ENCODE measurements at places on chromosomes 1 and 21. TPM values are rescaled to one million over a fixed set of nuclear protein-coding genes. Genes with fewer than 3 reads are reported as not detected.
A peak's percentile ranks its signal among the peaks of the same experiment; 100 is the strongest.

- no peaks in the 10 kb centered on the region for H3K36me3 ChIP-seq
- no peak overlapping the region for H3K27ac ChIP-seq
- DNase-seq, result no peak
- H3K4me3 ChIP-seq, result no peak overlapping the region
Measured at GRCh38 chr1:218983848-218984247, 189.8 kb upstream of the LYPLAL1 start.

- no peak for DNase-seq
- no peak overlapping the region for H3K4me3 ChIP-seq
- H3K27ac ChIP-seq, result no peak overlapping the region
- peaks cover 16% of the 10 kb centered on the region for H3K36me3 ChIP-seq
- H3K27me3 ChIP-seq, result peaks cover 8% of the 10 kb centered on the region
Measured at GRCh38 chr1:6028042-6028850, 17.4 kb upstream of the KCNAB2 start.

- no peak for DNase-seq
- H3K4me1 ChIP-seq, result no peaks in the 10 kb centered on the region
- no peak overlapping the region for H3K4me3 ChIP-seq
- H3K27me3 ChIP-seq, result no peaks in the 10 kb centered on the region
Measured at GRCh38 chr21:27756191-27756590, 789.3 kb upstream of the ADAMTS5 start.

DNA sequence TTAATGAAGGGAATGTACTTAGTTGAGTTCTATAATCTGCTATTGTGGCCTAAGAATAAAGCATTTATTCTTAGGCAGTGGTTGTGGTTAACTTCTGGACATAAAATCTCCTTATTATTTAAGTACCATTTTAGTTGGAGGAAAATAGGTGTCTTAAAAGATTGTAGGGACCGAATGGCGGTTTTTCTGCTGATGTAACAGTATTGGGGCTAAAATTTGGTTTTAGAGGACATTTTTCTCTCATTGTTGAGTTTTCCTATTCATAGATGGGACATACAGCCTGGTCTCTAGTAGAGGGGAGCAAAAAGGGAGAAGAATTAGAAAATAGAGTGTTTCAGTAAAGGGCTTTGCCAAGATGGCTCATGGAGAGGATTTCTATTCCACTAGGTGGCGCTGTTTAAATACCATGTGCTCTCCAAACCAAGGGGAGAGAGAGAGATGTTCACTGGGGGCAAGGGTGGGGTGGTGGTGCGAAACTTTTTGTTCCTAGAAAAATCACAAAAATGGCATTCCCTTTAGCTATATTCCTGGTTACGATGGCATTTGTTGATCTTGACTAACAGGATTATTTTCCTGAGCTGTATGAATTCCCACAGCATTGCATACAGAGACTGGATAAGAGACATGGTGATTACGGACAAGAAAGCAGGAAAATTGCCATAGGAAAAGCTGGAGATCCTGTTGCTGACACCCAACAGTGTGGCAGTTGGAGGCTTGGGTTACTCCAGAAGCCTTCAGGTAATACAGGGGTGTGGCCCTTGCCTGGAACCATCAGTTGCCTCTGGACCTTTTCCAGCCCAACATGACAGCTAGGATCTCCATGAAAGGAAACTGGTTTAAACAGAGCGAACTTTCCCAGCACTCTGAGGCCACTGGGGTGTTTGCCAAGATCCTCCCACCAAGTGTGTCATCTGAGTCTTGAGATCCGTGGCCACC lies 18.2 kb upstream of the FCGR2A start:
- no peak overlapping the region for H3K27ac ChIP-seq
- no peak overlapping the region for H3K4me3 ChIP-seq
- H3K36me3 ChIP-seq, result no peaks in the 10 kb centered on the region
- DNase-seq, result peak; percentile 79
- H3K4me1 ChIP-seq, result no peaks in the 10 kb centered on the region

DNA sequence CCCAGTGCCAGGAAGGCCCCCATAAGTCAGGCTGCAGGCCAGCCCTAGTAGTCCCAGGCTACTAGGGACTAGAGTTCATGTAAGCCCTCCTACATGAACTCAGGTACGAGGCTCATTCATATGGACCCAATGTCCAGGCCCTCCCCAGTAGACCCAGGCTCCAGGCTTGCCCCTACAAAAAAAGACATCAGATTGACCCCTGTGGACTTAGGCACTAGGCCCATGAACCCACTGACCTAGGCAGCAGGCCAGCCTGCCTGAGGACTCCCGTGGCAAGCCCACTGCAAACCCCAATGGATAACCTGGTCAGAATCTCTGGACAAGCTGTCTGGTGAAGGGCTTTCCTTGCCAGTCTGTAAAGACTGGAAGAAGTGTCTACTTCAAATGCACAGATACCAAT lies 51.2 kb downstream of the TNNI3K start:
- no peaks in the 10 kb centered on the region for H3K27me3 ChIP-seq
- peaks cover 3% of the 10 kb centered on the region for H3K36me3 ChIP-seq
- no peaks in the 10 kb centered on the region for H3K4me1 ChIP-seq
- H3K27ac ChIP-seq, result no peak overlapping the region
- H3K4me3 ChIP-seq, result no peak overlapping the region
- DNase-seq, result no peak

DNA sequence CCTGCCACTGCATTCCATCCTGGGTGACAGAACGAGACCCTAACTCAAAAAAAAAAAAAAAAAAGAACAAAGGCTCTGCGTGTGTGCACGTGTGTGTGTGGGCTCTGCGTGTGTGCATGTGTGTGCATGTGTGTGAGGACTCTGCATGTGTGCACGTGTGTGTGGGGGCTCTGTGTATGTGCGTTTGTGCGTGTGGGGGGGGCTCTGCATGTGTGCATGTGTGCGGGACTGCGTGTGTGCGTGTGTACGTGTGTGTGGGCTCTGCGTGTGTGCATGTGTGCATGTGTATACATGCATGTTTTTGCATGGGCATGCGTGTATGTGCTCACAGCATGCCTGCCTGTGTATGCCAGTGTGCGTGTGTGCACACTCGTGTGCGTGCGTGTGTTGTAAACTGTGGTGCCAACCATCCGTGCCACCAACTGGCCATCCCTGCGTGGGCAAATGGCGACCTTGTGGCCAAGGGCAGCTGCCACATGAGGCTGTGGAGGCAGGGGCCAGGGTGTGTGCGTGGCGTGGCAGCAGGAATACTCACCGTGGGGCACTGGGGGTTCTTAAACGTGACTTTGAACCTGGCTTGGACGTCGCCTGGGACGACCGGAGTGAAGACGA lies 26.8 kb upstream of the TMEM52 start:
- H3K36me3 ChIP-seq, result peaks cover 3% of the 10 kb centered on the region
- H3K4me1 ChIP-seq, result peaks cover 18% of the 10 kb centered on the region
- H3K27ac ChIP-seq, result no peak overlapping the region
- DNase-seq, result no peak

GRCh38 chr1:109282497-109282951 lies 421 bp downstream of the PSRC1 start:
- H3K4me3 ChIP-seq, result peak overlapping the region; percentile 59
- peak overlapping the region; percentile 96 for H3K27ac ChIP-seq
- peaks cover 47% of the 10 kb centered on the region for H3K4me1 ChIP-seq

- peaks cover 2% of the 10 kb centered on the region for H3K27me3 ChIP-seq
- H3K4me3 ChIP-seq, result no peak overlapping the region
- no peak overlapping the region for H3K27ac ChIP-seq
- H3K36me3 ChIP-seq, result peaks cover 13% of the 10 kb centered on the region
Measured at GRCh38 chr21:45416620-45417019, 11.7 kb downstream of the COL18A1 start.

GRCh38 chr1:55320891-55321290 lies 105.7 kb upstream of the USP24 start:
- H3K36me3 ChIP-seq, result no peaks in the 10 kb centered on the region
- H3K4me3 ChIP-seq, result no peak overlapping the region
- no peaks in the 10 kb centered on the region for H3K4me1 ChIP-seq
- H3K27me3 ChIP-seq, result no peaks in the 10 kb centered on the region

DNA sequence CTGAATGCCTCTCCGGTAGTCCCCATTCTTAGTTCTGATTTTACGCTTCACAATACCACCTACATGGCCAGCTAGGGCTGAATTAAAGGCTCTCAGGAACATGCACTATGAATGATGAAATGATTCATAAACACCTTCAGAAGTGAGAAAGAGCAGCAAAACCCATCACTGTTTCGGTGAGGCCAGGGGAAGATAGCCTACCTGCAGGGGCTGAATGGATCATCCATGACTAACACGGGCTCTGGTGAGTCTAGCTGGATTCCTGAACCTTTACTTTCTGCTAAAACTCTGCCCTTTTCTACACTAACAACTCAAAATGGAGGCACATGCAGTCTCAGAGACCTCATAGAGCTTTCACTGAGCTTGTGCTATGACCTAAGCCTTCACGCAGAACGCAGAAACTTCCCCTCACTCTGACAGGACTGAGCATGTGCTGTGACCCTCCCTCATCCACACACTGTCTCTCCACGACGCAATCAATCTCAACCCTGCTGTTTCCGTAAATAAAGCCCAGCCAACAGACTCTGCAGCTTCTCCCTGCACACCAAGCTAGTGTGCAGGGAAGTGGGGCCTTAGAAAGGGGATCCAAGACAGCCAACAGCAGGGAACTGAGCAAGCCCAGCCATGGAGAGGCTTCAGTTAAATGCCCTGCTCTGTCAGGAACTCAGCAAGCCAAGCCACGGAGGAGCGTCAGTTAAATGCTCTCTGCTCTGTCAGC lies 207.8 kb downstream of the SLC45A1 start:
- peak overlapping the region; percentile 88 for H3K27ac ChIP-seq
- DNase-seq, result peak; percentile 93
- peak overlapping the region; percentile 49 for H3K4me3 ChIP-seq
- peaks cover 9% of the 10 kb centered on the region for H3K4me1 ChIP-seq

- no peak overlapping the region for H3K4me3 ChIP-seq
- H3K36me3 ChIP-seq, result no peaks in the 10 kb centered on the region
- DNase-seq, result no peak
- H3K27ac ChIP-seq, result peak overlapping the region; percentile 50
Measured at GRCh38 chr1:8061210-8061609, 35.1 kb upstream of the ERRFI1 start.

DNA sequence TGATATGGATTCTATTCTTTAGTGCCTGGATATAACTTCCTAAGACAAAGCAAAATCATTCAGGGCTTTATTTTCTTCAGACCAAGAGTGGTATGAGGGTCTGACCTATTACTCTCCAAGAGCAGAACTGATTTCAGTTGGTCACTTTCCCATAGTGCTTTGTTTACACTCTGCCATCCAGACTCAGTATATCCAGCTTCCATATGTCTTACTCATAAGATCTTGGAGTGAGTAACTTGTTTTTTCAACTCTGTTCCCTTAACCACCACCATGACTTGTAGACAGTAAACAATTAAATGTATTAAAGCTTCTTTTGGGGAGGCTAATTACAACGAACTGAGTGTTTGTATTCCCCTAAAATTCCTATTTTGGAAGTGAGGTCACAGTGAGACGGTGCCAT lies 83.4 kb downstream of the USP24 start:
- H3K36me3 ChIP-seq, result peaks cover 30% of the 10 kb centered on the region
- no peaks in the 10 kb centered on the region for H3K4me1 ChIP-seq
- no peak overlapping the region for H3K27ac ChIP-seq
- no peak for DNase-seq

- H3K36me3 ChIP-seq, result no peaks in the 10 kb centered on the region
- no peak overlapping the region for H3K27ac ChIP-seq
- H3K27me3 ChIP-seq, result no peaks in the 10 kb centered on the region
- no peaks in the 10 kb centered on the region for H3K4me1 ChIP-seq
- DNase-seq, result no peak
- H3K4me3 ChIP-seq, result no peak overlapping the region
Measured at GRCh38 chr1:185996211-185996610, 262.0 kb downstream of the HMCN1 start.

- H3K36me3 ChIP-seq, result no peaks in the 10 kb centered on the region
- H3K4me3 ChIP-seq, result no peak overlapping the region
- H3K27ac ChIP-seq, result no peak overlapping the region
- no peak for DNase-seq
- H3K27me3 ChIP-seq, result no peaks in the 10 kb centered on the region
- H3K4me1 ChIP-seq, result no peaks in the 10 kb centered on the region
Measured at GRCh38 chr1:215055281-215055935, 27.1 kb upstream of the KCNK2 start.

- DNase-seq, result no peak
- H3K27me3 ChIP-seq, result no peaks in the 10 kb centered on the region
- no peak overlapping the region for H3K4me3 ChIP-seq
- H3K4me1 ChIP-seq, result peaks cover 5% of the 10 kb centered on the region
- no peaks in the 10 kb centered on the region for H3K36me3 ChIP-seq
Measured at GRCh38 chr1:223031733-223032601, 111.1 kb downstream of the TLR5 start.

DNA sequence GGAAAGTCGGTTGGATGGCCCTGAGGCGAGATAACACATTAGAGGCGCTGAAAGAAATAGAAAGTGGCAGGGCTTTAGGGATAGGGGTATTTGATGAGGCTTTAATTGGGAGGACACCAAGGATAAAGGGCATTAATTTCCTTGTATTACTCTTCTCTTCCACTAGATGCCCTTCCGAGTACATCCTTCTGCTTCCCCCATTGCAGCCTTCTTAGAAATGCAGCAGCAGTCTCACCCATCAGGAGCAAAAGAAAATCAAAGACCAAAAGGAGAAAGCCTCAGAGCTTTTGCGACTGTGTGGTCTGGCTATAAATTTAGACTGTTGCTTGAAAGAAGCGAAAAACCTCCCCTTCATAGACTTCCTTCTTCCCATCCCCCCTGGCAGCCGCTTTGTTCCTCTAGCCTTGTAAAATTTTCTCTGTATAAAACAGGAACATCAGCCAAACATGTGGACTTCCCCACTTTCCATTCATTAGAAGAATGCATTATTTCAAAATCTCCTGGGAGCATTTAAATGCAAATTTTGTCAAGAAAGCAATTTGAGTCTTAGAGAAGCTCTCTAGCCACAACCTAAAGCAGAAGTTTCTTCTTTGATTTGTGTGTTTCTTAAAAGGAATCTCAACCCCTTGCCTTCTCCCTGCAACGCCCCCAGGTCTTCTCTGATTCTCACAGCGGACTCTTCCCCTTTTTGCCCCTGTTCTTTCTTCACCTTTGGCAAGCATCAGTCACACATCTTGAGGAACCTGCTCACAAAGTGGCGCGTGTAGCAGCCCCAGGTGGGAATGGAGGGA lies 76.6 kb downstream of the NDUFS5 start:
- H3K27me3 ChIP-seq, result no peaks in the 10 kb centered on the region
- H3K27ac ChIP-seq, result peak overlapping the region; percentile 65
- H3K36me3 ChIP-seq, result peaks cover 8% of the 10 kb centered on the region
- peaks cover 50% of the 10 kb centered on the region for H3K4me1 ChIP-seq
- DNase-seq, result no peak

- DNase-seq, result no peak
- no peaks in the 10 kb centered on the region for H3K27me3 ChIP-seq
- H3K4me3 ChIP-seq, result no peak overlapping the region
- no peaks in the 10 kb centered on the region for H3K36me3 ChIP-seq
Measured at GRCh38 chr1:87428883-87429282, 100.2 kb downstream of the LMO4 start.

The ZNF683 gene
- polyA plus RNA-seq, result not detected

The TSPEAR gene
- polyA plus RNA-seq, result 0.33 TPM

The KCNE1 gene
- 1.7 TPM for polyA plus RNA-seq

The ICOSLG gene
- polyA plus RNA-seq, result 3.2 TPM

The COL11A1 gene
- polyA plus RNA-seq, result 63.1 TPM

The DIPK1A gene
- polyA plus RNA-seq, result 48.8 TPM

The ARHGAP30 gene
- 2.6 TPM for polyA plus RNA-seq

The NECTIN4 gene
- 0.15 TPM for polyA plus RNA-seq

The ZBTB8A gene
- polyA plus RNA-seq, result 11.9 TPM

The ESRRG gene
- 26.9 TPM for polyA plus RNA-seq

The GPR52 gene
- 0.55 TPM for polyA plus RNA-seq

The PTPRF gene
- 107 TPM for polyA plus RNA-seq
